ENCODE measurements at places on chromosomes 2 and 18. TPM values are rescaled to one million over a fixed set of nuclear protein-coding genes. Genes with fewer than 3 reads are reported as not detected.

Gene MALL
- total RNA-seq: 1.6 TPM

Gene KLHL41
- 0.28 TPM for total RNA-seq

Gene UPP2
- not detected for total RNA-seq

Gene TBR1
- total RNA-seq: not detected

Gene CYS1
- under 0.01 TPM for total RNA-seq

Gene TAF4B
- total RNA-seq: 0.83 TPM

Gene GCG
- total RNA-seq: not detected

Gene POTEE
- total RNA-seq: not detected

Gene CPO
- total RNA-seq: not detected

Gene PPM1G
- 95.9 TPM for total RNA-seq

Gene CD226
- 1.1 TPM for total RNA-seq

Gene IL18R1
- 0.18 TPM for total RNA-seq

Gene ITPRIPL1
- total RNA-seq: 1.4 TPM

Gene ERFE
- 0.56 TPM for total RNA-seq

Gene NOSTRIN
- total RNA-seq: 0.18 TPM

Gene SP100
- 82.5 TPM for total RNA-seq
